ENCODE measurements at places on chromosomes 2 and 18.

DNA sequence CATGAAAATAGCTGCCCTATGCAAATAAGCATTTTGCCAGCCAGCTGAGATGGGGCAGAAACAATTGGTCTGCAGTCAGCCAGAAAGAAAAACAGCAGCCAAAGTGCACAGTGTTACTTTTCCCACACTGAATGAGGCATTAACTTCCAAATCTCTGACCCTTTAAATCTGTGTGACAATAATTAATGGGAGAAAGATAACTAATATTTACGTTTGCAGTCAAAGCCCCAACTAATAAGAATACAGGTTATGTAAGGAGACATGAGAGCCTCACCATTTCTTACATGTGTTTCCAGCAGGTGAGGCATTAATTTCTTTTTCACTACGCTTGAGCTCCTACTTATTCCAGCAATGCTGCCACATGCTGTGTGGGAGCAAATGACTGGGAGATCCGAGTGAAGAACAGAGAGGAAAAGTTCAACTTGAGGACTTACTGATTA lies 339.0 kb downstream of the SATB2 start:
- no peak for DNase-seq

- DNase-seq = no peak
Measured at GRCh38 chr2:18437909-18438308, 122.5 kb downstream of the RDH14 start.

- DNase-seq = no peak
Measured at GRCh38 chr18:24831871-24832665, 371.6 kb downstream of the HRH4 start.

GRCh38 chr18:33432857-33433256 lies 7.7 kb downstream of the CCDC178 start:
- no peak for DNase-seq

DNA sequence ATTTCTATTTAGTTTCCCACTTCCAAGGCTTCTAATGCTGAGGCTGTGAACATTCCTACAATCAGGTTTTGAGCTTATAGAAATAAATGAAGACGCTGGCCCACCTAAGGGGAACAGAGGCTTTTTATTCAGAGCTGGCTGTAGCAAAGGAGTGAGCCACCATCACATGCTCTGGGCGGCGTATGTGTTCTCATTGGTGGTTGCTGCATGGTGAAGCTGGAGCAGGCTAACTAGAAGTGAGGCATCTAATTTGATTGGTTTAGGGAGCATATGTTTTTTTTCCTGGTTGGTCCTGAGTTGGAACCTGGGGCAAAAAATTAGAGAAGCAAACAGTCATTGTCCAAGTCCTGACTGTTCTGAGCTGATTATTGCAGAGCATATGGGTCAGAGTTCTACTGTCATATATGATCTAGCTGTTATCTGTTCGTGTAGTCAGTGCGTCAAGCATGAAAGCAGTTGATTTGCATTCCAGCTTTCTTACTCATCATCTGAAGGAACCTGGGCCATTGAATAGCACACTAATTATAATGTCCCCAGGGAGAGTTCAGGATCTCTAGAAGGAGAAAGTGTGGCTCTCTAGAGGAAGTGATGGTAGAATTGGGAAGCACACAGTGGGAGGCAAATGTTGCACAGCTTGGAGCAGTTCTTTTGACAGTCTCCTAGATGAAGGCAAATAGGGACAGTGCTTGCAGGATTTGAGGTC lies 279.6 kb downstream of the PARD3B start:
- DNase-seq = no peak

GRCh38 chr2:236052926-236053821 lies 115.0 kb downstream of the GBX2 start:
- DNase-seq = no peak

DNA sequence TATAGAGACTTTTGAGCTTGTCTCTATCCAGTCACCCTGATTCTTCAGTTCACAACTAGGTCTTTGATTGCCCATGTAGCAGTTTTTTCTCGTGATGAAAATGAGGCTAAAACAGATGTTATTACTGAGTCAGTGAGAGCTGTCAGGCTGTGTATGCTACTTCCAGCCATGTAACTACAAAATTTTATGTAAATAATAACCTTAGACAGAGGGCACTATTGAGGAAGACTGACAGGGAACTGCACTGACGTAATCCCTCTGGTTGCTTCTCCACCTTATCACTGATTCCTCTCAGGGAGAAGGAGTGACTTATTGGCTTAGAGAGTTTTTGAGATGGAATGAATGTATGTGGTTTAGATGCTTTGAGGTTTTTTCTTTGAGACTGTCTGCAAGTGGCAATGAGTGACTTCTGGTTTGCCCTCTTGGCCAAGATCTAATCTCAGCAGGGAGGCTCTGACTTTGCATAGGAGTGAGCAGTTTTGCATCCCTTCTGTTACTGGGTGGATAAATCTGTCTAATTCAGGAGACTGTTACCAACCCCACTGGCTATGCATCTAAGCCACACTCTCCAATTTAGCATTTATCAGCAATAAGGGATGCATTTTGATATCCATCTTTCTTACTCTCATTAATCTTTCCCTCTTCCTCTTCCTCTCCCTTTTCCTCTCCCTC lies 555.2 kb upstream of the FANCL start:
- no peak for DNase-seq

GRCh38 chr18:37778417-37779165 lies 213.0 kb upstream of the CELF4 start:
- DNase-seq = peak; percentile 48
